ENCODE measurements at places on chromosomes 5 and 9. TPM values are rescaled to one million over a fixed set of nuclear protein-coding genes. Genes with fewer than 3 reads are reported as not detected.

GRCh38 chr5:152104211-152104610 is 179.6 kb upstream of the GLRA1 start:
- DNase-seq: no peak
- no peak overlapping the region for H3K27ac ChIP-seq
- no peak overlapping the region for H3K4me3 ChIP-seq
- no peaks in the 10 kb centered on the region for H3K36me3 ChIP-seq
- H3K4me1 ChIP-seq: no peaks in the 10 kb centered on the region

DNA sequence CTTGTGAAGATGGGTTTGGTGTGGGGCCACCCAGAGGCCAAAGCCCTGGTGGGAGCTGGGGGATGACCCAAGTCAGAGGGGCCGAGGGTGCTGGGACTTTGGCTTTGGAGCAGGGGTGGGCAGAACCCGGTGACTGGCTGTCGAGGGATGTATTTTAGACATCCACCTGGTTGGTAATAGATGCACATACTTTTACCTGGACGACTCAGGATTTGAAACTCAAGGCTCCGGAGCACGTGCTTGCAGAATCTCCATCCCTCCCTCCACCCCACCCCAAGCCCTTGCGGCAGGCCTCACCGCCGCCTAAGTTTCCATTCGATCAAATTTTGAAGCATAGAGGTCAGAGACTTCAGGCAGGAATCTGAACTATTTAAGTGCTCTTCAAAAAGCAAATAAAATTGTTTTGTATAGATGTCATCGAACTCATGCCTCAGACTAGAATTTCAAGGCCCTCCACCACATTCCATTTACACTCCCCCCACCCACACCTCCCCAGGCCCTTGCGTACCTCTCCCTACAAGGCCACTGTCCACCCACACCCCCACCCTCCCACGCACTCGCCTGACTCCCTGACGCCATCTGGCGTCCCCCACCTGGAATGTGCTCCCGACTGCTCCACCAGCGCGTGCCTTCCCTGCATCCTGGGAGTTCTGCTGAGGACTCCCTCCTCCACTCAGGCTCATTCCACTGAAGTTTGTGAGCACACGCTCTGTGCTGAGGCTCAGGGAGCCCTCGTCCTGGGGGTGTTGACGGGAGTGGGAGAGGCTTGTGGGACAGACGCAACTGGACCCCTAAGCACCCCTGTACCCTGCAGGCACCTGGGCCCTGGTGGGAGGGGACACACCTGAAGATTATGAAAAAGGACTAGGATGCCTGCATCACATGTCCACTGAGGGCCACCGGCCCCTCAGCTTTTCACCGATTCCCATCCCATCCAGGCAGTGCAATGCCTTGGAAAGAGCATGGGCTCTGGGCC is 56.4 kb upstream of the RPL26L1 start:
- peaks cover under 1% of the 10 kb centered on the region for H3K4me1 ChIP-seq
- H3K27me3 ChIP-seq: no peaks in the 10 kb centered on the region
- H3K4me3 ChIP-seq: no peak overlapping the region
- H3K27ac ChIP-seq: no peak overlapping the region

DNA sequence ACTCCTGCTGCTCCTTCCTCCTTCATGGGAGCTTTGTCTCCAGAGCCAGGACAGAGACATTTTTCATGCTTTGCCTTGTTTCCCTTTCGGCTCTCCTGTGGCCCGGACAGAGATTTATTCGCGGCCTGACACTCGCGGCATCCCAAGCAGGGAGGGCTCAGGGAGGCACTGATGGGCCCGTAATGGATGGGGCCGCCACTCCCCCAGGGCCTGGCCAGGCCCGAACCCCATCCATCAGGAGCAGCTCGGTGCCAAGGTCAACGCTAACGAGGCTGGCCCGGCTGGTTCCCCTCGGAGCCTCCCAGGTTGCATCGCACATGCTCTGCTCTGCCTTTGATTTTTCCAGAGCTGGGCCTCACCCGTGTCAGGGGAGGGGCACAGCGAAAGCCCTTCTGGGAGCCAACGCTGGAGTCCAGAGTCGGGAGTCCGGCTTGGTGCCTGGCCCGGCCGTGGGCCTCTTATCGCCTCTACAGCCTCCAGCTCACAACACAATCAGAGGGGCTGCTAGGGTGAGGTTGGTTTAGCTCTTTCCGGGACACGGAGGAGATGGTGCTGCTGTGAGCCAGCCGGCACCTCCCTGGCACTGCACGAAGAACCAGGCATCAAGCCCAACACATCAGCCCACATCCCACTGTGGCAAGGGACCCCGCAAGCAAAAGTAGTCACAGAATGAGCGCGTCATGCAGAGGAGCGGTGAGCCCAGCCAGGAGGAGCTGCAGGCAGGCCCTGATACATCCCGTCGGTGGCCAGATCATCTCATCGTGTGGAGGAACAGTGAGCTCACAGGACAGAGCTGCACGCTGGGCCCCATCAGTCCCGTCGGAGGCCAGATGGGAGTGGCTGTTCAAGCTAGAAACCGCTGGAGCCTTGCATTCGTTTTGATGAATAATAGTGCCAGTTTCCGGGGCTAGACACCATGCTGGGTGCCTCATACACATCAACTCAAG is 72.2 kb upstream of the BARHL1 start:
- H3K27ac ChIP-seq: no peak overlapping the region
- no peaks in the 10 kb centered on the region for H3K36me3 ChIP-seq
- DNase-seq: no peak
- peaks cover 4% of the 10 kb centered on the region for H3K4me1 ChIP-seq
- peaks cover 8% of the 10 kb centered on the region for H3K27me3 ChIP-seq
- no peak overlapping the region for H3K4me3 ChIP-seq

DNA sequence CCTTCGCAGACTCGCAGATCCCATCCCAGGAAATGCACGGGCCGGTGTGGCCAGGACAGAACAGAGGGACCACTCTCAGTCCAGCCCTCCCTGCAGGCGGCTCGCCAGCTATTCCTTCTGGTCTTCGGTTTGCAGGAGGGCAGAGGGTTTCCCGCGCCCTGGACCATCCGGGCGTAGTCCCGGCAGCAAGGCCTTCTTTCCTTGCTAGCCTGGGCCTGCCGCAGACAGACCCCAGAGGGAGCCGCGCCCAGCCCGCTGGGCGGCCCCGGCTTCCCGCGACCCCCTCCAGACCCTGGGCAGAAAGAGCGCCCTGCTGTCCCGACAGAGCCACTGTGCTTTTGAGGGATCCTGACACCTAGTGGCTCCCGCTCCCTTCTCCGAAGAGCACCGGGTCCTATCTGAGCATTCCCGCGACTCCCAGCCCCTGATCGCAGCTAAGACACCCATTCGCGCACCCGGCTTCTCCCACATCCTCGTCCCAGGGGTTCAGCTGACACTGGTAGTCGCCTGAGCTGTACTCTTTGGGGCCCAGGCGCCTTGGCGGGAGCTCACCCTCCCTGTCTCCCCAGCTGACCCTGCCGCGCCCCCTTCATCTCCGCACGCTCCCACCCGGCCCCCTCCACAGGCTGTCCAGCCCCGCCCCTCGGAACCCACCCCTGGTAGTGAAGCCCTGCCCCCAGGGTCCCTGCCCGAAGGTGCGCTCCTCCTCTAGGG is 1.1 kb downstream of the CFAP90 start:
- H3K4me1 ChIP-seq: peaks cover 6% of the 10 kb centered on the region
- no peak for DNase-seq
- H3K27ac ChIP-seq: no peak overlapping the region
- no peaks in the 10 kb centered on the region for H3K36me3 ChIP-seq
- peaks cover 8% of the 10 kb centered on the region for H3K27me3 ChIP-seq

GRCh38 chr9:107309271-107309670 is 26.2 kb downstream of the RAD23B start:
- H3K36me3 ChIP-seq: peaks cover 17% of the 10 kb centered on the region
- no peak overlapping the region for H3K27ac ChIP-seq
- DNase-seq: no peak
- peaks cover 27% of the 10 kb centered on the region for H3K4me1 ChIP-seq

DNA sequence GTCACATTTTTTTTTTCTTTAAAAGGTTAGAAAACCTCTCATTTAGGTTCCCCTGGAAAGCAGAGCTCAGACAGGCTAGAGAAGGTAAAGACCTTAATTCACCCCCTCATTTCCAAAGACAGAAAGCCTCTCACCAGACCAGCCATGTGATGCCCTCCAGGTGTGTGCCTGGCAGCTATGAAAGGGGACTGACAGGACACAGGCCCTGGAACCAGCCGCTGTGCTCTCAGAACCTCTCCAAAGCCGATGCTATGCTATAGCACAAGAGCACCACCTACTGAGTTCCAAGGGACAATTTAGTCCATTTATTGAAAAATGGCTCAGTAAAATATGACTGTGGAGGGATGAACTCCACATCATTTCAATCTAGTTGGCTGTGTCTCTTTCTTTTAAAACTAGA is 48.8 kb downstream of the FANCC start:
- no peaks in the 10 kb centered on the region for H3K36me3 ChIP-seq
- no peaks in the 10 kb centered on the region for H3K4me1 ChIP-seq
- H3K27ac ChIP-seq: no peak overlapping the region

DNA sequence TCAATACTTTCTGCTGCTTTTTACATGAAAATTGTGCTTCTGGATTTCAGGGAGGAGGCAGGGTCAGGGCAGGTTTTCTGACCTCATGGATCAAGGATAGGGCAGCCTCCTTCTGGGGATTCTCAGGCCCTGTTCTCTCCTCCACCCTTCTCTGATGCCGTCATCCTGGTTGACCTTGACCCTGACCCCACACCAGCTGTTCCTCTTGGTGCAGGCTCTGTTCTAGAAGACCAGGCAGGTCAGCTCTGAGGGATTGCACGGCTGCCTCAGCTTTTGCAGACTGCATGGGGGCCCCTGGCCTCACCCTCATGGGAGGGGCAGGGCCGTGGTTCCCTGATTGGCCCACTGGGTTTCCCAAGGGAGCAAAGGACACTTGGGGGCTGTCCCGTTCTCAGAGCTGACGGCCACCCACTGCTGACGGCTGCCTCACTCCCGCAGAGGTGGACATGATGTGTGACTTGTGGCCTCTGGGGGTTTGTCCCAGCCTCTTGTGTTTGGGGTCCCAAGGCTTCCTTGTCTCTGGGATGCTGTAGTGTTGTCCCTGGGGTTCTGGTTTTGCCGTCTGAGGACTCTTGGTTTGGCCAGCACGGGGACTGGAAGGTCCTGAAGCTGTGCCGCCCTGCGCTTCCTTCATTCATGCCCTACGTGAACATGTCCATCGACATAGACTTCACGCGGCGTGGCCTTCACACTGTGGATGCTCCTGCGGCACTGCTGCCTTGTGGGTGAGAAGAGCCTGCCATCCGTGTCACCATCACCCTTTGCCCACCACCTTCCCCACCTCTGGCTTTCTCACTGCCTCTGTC is 34.5 kb downstream of the CEP72 start:
- no peak for DNase-seq
- no peaks in the 10 kb centered on the region for H3K27me3 ChIP-seq
- H3K4me3 ChIP-seq: no peak overlapping the region
- H3K4me1 ChIP-seq: no peaks in the 10 kb centered on the region

DNA sequence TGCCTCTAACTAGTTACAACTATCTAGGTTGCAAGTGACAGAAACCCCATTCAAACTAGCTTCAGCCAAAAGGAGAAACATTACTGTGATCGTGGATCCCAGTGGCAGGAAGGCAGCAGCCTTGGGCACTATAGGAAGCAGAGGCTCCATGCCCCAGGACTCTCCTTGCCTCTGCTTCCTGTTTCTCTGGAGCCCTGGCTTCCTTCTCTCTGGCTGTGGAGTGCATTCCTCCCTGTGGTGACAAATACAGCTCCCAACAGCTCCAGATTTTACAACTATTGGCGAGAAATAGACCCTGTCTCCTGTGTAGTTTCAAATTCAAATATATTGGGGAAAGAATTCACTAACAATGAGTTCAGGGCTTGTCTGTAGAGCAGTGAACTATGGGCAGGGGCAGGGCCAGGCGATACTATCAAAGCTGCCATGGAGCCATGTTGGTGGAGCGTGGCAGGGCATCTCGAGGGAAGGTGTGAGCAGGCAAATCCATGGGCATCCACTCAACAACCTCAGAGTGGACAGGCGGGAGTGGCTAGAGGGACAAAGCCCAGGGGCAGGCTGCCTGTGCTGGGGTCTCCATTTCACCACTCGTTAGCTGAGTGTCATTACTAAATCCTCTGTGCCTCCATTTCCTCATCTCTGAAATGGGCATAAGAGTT is 189.5 kb downstream of the ERCC6L2 start:
- no peaks in the 10 kb centered on the region for H3K27me3 ChIP-seq
- H3K4me3 ChIP-seq: no peak overlapping the region
- no peak overlapping the region for H3K27ac ChIP-seq
- no peaks in the 10 kb centered on the region for H3K36me3 ChIP-seq

GRCh38 chr5:179852993-179853547 is 5.5 kb downstream of the MRNIP start:
- DNase-seq: no peak
- no peak overlapping the region for H3K27ac ChIP-seq
- H3K4me3 ChIP-seq: no peak overlapping the region
- H3K4me1 ChIP-seq: peaks cover 6% of the 10 kb centered on the region

DNA sequence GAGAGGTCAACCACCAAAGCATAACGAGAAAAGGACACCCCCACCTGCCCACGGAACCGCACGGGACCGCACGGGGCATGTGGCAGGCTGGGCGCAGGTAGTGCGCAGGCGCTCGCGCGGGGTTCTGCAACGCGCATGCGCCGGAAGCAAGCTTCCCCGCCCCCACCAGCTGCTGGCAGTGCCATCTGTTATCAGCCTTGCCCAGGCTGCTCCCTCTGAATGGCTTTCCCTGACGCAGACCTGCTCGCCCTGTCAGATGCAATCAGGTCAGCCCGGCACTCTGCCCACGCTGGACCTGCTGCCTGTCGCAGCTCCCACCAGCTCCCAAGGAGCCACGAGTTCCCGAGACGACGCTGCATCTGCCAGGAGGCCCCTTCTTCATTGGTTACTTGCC is 22.8 kb downstream of the PTCH1 start:
- peak overlapping the region; percentile 19 for H3K4me3 ChIP-seq
- H3K36me3 ChIP-seq: no peaks in the 10 kb centered on the region
- no peak overlapping the region for H3K27ac ChIP-seq
- H3K27me3 ChIP-seq: no peaks in the 10 kb centered on the region

DNA sequence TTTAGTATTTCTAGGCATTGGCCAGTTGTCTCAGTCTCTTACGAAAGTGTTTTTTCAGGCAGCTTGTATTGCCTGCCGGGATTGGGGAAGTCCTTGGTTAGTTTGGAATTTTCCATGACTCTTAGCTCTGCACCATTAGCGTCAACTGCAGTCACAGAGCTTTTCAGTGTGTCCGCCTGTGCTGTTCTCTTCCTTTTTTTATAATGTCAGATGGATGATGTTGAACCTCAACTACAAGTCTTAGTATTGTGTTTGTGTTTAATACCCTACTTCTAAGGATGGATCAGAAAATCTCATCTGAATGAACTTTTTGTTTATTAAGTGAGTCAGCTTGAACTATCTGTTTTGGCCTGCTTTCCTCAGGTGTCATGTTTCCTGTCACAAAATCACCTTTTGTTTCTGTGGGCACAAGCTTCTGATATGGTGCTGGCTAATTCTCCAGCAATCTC is 33.1 kb downstream of the ATP6V0E1 start:
- no peak for DNase-seq
- H3K4me1 ChIP-seq: peaks cover 8% of the 10 kb centered on the region

CFAP77 gene
- not detected for total RNA-seq

PRLR gene
- total RNA-seq: not detected

ANKRD34B gene
- not detected for total RNA-seq

INSL4 gene
- not detected for total RNA-seq

PCDHA1 gene
- total RNA-seq: not detected

IFNK gene
- total RNA-seq: not detected
